ENCODE measurements at places on chromosomes 7 and 10. TPM values are rescaled to one million over a fixed set of nuclear protein-coding genes. Genes with fewer than 3 reads are reported as not detected.

GRCh38 chr10:49518982-49519578 is 19.8 kb downstream of the ERCC6 start:
- no peaks in the 10 kb centered on the region for H3K27me3 ChIP-seq
- no peaks in the 10 kb centered on the region for H3K36me3 ChIP-seq
- DNase-seq, result peak; percentile 72

DNA sequence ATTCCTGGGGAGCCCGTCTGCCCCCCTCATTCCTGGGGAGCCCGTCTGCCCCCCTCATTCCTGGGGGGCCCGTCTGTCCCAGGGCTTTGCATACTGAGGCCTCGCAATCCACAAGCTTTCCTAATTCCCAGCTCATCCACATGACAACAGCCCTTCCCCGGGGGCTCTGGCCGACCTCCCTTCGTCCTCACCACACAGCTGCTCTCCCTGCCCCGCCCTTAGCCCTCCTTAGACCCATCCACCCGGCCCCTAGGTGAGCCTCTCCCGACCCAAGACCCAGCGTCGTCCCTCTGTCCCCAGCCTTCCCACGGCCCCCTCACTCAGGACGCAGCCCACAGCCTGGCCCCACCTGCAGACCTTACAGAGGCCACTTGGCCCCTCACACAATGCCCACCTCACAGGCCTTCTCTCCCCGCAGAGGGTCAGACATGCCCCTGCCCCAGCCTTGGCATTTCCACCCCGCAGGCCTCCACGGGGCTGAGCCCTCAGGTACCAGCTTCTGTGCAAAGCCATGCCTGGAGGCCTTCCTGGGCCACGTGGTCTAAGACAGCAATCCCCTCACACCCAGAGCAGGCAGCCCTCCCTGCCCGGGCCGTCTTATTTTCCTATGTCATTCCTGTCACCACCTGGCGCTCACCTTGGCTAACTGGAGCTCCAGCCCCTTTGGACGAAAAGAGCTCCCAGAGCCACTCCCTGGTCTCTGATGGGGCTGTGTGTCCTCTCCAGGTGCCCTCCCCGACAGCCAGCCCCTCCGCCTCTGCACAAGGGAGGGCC is 3.5 kb upstream of the FAM20C start:
- no peak overlapping the region for H3K4me3 ChIP-seq
- H3K36me3 ChIP-seq, result no peaks in the 10 kb centered on the region
- H3K27me3 ChIP-seq, result peaks cover 10% of the 10 kb centered on the region
- DNase-seq, result no peak
- no peak overlapping the region for H3K27ac ChIP-seq

WDR86 gene
- polyA plus RNA-seq, result 87.0 TPM

- peak; percentile 18 for DNase-seq
- H3K4me1 ChIP-seq, result no peaks in the 10 kb centered on the region
- H3K36me3 ChIP-seq, result no peaks in the 10 kb centered on the region
- H3K27me3 ChIP-seq, result no peaks in the 10 kb centered on the region
Measured at GRCh38 chr10:99631496-99631895, 11.3 kb upstream of the SLC25A28 start.

ATOH7 gene
- 0.50 TPM for polyA plus RNA-seq

- H3K27me3 ChIP-seq, result no peaks in the 10 kb centered on the region
- H3K4me3 ChIP-seq, result no peak overlapping the region
- H3K4me1 ChIP-seq, result no peaks in the 10 kb centered on the region
- H3K36me3 ChIP-seq, result no peaks in the 10 kb centered on the region
- H3K27ac ChIP-seq, result no peak overlapping the region
Measured at GRCh38 chr10:51861051-51861450, 161.7 kb upstream of the CSTF2T start.

DNA sequence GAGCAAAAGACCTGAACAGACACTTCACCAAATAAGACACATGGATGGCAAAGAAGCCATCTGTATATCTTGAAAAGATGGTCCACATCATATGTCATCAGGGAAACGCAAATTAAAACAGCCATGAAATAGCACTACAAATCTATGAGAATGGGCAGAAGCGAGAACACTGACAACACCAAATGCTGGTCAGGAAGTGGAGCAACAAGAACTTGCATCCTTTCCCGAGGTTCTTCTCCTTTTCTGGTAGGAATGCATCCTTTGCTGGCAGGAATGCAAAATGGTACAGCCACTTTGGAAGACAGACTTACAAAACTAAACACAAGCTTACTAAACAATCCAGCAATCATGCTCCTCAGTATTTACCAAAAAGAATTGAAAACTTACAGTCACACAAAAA is 60.0 kb downstream of the PIK3AP1 start:
- no peak for DNase-seq
- H3K4me3 ChIP-seq, result no peak overlapping the region
- no peak overlapping the region for H3K27ac ChIP-seq
- H3K4me1 ChIP-seq, result peaks cover 29% of the 10 kb centered on the region

- H3K36me3 ChIP-seq, result peaks cover 4% of the 10 kb centered on the region
- no peak overlapping the region for H3K4me3 ChIP-seq
- no peak for DNase-seq
- H3K4me1 ChIP-seq, result peaks cover 14% of the 10 kb centered on the region
- H3K27me3 ChIP-seq, result no peaks in the 10 kb centered on the region
Measured at GRCh38 chr7:1691096-1691495, 21.0 kb downstream of the ELFN1 start.

GRCh38 chr10:5840314-5841307 is 27.4 kb upstream of the GDI2 start:
- H3K27ac ChIP-seq, result peak overlapping the region; percentile 64
- no peak overlapping the region for H3K4me3 ChIP-seq
- no peaks in the 10 kb centered on the region for H3K36me3 ChIP-seq
